ENCODE measurements at places on chromosomes 6 and 20.

DNA sequence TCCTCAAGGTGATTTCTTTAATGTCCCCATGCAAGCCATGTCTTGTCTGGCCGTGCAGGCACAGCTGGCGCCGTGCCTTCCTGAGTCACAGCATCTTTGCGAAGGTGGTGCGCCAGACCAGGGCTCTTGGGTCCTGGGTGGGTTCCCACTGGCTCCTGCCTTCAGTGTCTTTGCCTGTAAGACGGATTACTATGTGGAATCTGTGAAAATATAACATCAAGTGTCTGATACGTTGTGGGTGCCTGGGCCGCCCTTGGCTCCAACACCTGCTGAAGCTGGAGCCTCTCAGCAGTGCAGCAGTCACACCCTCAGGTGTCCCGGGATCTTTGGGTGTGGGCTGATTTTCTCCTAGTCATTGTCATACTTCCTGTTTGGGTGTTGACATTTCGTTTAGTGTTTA lies 3.2 kb downstream of the OSBPL2 start:
- no peak for DNase-seq

GRCh38 chr6:112016320-112016719 lies 37.6 kb upstream of the CCN6 start:
- DNase-seq: no peak

DNA sequence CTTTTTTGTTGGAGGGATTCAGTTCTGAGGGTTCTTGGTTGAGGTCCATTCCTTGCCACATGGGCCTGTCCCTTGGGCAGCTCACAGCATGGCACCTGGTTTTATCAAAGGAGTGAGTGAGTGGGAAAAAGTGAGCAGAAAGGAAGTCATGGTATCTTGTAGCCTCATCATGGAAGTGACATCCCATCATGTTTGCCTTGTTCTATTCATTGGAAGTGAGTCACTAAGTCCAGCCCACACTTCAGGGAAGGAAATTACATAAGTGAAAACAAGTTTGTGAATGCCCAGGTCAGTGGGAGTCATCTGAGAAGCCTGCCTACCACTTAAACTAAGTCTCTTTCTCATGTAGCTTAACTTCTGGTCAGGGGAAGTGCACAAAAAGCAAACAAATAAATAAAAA lies 32.8 kb upstream of the ZNFX1 start:
- DNase-seq: no peak

- DNase-seq: no peak
Measured at GRCh38 chr20:1397710-1398109, 4.9 kb upstream of the FKBP1A start.

DNA sequence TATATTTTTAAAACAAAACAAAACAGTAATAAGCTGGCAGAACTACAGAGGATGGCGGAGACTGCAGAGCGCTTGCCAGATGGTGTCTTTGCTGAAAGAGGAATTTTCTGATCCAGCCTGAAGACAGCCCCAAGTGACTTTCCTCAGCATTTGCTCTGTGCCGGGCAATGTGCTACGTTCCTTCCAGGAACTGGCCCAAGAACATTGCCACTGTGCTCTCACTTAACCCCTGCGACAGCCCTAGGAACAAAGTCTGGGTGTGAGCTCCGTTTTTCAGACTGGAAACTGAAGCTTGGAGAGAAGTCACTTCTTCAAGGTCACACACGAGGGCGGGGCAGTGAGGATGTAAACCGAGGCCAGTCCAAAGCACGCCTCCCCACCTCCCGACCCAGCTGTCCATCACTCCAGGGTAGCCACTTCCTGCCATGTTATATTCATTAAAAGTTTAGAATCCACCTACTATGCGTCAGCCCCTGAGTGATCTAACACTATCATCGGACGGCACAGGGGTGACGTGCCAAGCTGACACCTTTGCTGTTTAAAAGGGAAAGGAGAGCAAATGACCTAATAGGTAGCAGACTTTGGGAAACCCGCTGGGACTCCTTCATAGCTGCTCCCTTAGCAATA lies 22.3 kb upstream of the BMP7 start:
- no peak for DNase-seq

DNA sequence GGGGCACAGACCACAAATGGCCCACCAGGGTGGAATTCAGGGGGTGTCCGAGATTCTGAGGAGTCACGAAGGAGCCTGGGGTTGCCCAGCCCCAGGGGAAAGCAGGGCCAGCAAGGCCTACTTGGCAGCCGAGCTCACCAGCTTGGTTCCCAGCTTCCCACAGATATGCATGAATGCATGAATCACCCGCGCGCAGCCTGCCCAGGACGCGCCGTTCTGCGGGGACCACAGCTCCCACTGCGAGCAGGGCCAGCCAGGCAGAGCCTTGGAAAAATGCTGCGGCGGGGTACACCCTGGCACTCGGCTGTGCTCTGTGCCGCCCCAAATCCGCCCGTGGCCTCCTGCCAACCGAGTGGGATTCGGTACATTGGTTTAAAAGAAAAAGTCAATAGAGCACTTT lies 211.0 kb downstream of the NFATC2 start:
- no peak for DNase-seq

- DNase-seq: no peak
Measured at GRCh38 chr6:121855521-121855920, 420.1 kb downstream of the GJA1 start.

DNA sequence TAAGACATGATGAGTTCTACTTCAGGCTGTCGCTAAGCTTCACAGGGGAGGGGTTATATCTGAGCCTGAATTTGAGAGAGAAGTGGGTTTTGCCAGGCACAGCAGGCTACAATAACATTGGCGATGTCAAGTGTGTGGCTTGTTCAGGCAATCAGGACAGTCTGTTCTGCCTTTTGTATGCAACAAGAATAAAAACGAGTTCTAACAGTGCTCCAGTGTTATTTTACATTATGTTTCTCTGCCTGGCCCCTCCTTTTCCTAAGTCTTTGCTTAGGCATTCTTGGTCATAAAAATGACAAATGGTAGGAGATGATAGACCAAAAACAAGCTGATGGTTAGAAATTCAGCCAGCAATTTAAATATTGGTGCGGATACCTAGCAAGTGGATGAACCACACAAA lies 26.8 kb downstream of the PAQR8 start:
- no peak for DNase-seq

DNA sequence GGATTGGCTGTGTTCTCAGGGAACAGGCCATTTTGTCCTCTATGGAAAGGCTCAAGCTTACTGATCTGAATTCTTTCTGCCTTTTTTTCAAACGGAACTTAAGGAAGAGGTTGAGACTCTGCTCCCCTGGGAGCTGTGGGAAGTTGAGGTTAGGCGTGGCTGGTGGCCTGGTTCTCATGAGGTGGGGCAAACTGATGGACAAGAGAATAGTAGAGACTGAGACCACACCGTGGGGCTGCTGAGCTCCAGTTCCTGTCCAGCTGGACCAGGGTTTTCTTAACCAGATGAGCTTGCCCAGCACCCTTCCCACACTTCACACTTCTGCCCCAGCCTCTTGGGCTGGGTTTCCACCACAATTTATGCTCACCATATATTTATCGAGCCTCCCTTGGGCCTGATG lies 6.1 kb downstream of the AP5S1 start:
- DNase-seq: no peak

DNA sequence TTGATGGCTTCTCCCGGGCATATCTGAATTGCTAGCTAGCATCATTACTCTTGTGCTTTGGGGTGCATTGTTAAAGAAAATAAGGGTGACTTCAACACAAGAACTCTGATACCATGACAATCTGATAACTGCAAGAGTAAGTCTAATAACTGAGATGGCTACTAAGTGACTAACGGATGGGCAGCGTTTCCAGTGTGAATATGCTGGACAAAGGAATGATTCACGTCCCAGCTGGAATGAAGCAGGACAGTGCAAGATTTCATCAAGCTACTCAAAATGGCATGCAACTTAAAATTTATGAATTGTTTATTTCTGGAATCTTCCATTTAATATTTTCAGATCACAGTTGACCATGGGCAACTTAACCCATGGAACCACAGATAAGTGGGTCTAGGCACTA lies 31.7 kb downstream of the MOXD1 start:
- DNase-seq: no peak

- no peak for DNase-seq
Measured at GRCh38 chr6:40671694-40672050, 84.5 kb upstream of the LRFN2 start.

DNA sequence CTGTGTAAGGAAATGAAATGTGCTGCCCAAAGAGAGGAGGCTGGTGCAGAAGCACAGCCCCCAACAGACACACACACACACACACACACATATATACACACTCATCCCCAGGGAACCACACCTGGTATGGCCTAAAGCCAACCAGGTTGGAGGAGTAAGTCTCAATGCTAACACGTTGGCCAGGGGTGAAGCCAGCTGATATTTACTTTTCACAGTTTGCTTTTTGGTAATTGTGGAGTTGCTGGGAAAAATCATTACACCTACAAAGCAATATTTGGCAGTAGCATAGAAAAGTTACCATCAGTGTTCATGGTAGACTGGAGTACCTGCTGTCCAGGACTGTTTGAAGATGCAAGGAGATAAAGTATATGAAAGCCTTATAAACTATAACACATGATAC lies 50.3 kb upstream of the NAA20 start:
- no peak for DNase-seq

GRCh38 chr20:62511300-62511914 lies 35.6 kb upstream of the GATA5 start:
- DNase-seq: no peak

DNA sequence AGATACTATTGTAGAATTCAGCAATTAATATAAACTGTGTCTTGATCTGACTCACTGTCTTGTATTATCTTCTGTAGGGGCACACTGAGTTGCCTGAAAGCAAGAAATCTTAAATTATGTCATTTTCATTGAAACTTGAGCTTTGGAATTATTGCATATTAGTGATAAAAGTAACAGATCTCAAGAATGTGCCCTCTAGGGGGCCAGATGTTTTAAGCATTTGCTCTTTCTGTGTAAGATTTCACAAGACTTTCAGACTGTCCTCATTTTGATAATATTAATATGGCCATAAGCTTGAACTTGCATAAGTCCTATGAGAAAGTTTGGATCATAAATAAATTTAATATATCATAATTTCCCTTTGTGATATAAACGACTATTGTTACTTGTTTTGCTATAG lies 55.5 kb upstream of the MYO6 start:
- DNase-seq: no peak

DNA sequence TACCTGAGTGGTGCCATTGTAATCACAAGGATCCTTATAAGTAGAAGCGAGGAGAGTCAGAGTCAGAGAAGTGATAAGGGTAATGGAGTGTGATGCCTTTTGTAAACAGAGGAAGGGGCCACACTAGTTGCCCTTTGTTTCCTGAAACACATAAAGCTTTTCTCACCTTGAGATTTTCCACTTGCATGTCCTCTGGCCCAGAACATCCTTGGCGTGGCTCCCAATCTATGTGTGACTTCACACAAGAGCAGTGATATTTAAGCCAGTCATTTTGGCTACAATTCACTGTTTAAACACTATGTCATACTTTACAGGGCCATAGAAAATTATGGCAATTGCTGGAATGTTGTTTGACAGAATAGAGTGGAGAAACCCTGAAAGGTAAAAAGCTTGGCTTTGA lies 121.2 kb upstream of the BTN3A2 start:
- DNase-seq: no peak

- no peak for DNase-seq
Measured at GRCh38 chr6:169898788-169899480, 147.5 kb downstream of the ERMARD start.

GRCh38 chr20:45515147-45515913 lies at the start of gene SPINT3:
TSS of gene SPINT3 (minus strand) at chr20:45515622. CDS start at chr20:45515608, 14 bp downstream.
- DNase-seq: no peak

All from NCI-H524 (cell line).